Endothelial cell (in vitro differentiated cells): ENCODE measurements at places on chromosomes 4 and X.

DNA sequence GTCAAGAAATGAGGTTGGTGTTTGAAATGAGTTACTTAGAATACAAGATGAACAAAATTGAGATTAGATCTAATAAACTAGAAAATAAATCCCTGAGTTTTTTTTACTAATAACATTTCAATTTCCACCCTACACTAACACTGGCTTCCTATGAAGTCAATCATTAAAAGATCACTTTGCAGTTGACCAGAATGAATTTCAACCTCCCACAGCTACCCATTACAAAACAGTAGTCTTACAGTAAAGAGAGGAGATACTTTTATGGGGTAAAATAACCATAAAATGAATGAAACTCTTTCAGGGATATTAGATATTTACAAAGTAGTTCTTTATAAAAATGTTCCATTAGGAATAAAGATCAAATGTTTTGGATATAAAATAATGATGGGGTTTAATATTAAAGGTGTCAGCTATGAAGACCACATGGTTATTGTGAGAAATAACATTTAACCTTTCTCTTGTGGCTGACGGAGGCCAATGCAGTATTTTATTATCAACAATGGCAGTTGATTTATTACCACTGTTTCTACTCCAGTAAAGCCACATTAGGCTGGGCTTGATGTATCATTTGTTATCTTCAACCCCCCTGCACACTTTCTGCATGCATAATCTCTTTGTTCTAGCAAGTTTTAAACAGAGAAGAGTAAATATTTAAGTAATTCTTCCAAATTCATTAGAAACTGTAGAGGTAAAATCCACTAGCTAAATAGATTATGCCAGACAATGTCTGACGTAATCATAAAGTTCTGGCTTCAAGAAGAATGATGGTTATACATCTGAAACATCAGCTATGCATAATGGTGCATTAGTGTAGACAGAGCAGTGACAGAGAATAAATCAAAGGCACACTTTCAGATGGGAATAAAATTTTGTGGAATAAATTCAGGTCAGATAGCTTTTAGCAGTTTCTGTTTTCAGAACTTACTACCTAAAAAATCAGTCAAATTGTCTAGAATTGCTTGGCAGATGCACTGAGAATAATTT, 516.6 kb downstream of the PCDH18 start:
- no peak for DNase-seq

DNA sequence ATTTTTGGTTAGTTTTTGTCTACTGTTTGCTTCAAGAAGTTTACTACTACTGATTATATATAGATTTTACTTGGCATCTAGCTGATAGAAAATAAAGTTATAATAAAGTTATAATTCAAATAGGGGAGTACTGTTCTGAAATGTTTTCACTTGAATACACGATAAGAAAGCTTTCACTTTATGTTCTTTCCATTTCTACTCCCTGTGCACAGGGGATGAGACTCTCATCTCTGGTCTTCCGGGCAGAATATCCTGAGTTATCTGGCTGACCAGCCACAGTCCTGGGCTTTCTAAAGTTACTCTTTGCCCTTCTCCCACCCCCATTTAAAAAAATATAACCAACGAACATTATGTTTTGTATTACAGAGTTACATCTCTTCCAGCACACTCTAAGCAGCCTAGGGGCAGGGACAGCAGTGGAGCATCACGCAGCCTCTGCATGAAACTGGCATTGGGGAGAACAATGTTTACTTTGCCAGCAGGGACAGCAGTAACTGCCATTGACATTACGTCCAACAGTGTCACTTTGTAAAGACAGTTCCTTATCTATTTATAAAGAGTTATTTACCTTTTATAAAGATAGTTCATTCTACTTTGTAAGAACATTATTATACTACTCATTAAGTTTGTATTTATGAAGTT, 64.3 kb downstream of the METTL14 start:
- DNase-seq = no peak

DNA sequence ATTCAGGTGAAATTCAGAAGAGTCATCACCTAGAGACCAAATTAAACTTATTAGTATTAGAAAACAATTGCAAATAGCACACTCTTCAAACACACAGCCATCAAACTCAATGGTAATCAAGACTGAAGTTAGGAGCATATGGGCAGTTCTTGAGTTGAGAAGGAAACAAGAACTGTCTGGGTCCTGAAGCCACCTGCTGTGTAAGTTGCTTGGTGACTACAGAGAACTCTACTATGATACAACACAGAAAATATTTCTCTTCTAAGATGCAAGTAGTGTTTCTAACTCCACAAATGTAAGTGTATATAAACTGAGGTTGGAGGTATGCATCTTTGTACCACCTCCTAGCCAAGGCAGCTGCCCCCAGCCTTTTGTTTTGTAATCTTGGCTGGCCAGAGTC, 325 bp upstream of the PF4V1 start:
- no peak for DNase-seq

- no peak for DNase-seq
Observed at GRCh38 chrX:153777261-153778090, 3.4 kb upstream of the SRPK3 start.

- DNase-seq = no peak
Observed at GRCh38 chr4:95300304-95300703, 248.5 kb downstream of the UNC5C start.

GRCh38 chrX:121323337-121323736, 275.9 kb downstream of the GLUD2 start:
- no peak for DNase-seq
